Body of pancreas (tissue), 4 donors: ENCODE measurements at places on chromosomes 3 and 15.

- H3K27me3 ChIP-seq = no peaks in the 10 kb centered on the region
- H3K36me3 ChIP-seq = no peaks in the 10 kb centered on the region
- H3K4me3 ChIP-seq = no peak overlapping the region
- no peaks in the 10 kb centered on the region for H3K4me1 ChIP-seq
Measured at GRCh38 chr3:81442758-81443456, 318.5 kb downstream of the GBE1 start.

DNA sequence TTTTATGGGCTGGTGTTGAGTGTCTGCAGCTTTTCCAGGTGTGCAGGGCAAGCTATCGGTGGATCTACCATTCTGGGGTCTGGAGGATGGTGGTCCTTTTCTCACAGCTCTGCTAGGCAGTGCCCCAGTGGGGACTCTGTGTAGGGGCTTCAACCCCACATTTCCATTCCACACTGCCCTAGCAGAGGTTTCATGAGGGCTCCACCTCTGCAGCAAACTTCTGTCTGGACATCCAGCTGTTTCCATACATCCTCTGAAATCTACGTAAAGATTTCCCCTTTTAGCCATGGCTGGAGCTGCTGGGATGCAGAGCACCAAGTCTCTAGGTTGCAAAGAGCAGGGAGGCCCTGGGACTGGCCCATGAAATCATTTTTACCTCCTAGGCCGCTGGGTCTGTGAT, 11.6 kb downstream of the RFX7 start:
- no peak overlapping the region for H3K4me3 ChIP-seq
- H3K4me1 ChIP-seq = no peaks in the 10 kb centered on the region
- no peaks in the 10 kb centered on the region for H3K27me3 ChIP-seq

- H3K36me3 ChIP-seq = no peaks in the 10 kb centered on the region
- no peaks in the 10 kb centered on the region for H3K27me3 ChIP-seq
- H3K27ac ChIP-seq = peak overlapping the region; percentile 37
- H3K4me1 ChIP-seq = peaks cover 26% of the 10 kb centered on the region
- no peak for DNase-seq
Measured at GRCh38 chr3:177212278-177212610, 15.0 kb upstream of the TBL1XR1 start.

GRCh38 chr3:79368403-79368802, 399.4 kb downstream of the ROBO1 start:
- H3K36me3 ChIP-seq = no peaks in the 10 kb centered on the region
- no peak overlapping the region for H3K4me3 ChIP-seq
- H3K27me3 ChIP-seq = no peaks in the 10 kb centered on the region
- DNase-seq = no peak
- no peak overlapping the region for H3K27ac ChIP-seq
- no peaks in the 10 kb centered on the region for H3K4me1 ChIP-seq

- H3K27me3 ChIP-seq = no peaks in the 10 kb centered on the region
- H3K4me1 ChIP-seq = no peaks in the 10 kb centered on the region
- H3K27ac ChIP-seq = no peak overlapping the region
- no peaks in the 10 kb centered on the region for H3K36me3 ChIP-seq
Measured at GRCh38 chr3:101171681-101172191, 148.6 kb downstream of the IMPG2 start.

- no peaks in the 10 kb centered on the region for H3K27me3 ChIP-seq
- no peaks in the 10 kb centered on the region for H3K4me1 ChIP-seq
- no peak overlapping the region for H3K27ac ChIP-seq
Measured at GRCh38 chr3:10746001-10746400, 70.0 kb upstream of the SLC6A11 start.

DNA sequence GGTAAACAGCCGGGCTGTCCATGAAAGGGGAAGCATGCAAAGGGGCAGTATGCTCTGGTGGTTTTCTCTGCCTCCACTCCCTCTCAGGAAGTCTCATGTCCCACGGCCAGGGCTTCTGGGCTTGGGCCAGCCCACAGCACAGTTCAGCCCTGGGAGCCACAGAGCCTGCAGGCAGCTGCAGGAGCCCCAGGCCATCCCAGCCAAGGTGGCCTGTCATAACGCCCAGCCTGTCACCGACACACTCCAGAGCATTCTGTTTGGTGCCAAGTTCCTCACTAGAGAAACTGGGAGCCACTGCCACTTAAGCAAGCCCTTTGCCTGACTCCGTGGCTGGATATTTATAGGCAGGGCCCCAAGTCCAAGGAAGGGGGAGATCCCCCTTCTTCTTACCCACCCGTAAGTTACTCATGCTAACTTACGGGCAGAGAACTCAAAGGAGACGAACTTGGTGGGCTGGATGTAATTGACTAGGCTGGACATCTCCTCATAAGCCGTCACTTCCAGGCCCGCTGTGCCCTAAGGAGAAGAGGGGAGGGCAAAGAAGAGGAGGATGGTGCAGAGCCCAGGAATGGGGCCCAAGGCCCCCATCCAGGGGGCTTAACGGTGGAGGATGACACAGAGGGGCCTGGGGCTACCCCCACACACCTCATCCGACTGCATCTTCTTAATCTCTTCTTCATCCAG, 11.7 kb downstream of the PLCB2 start:
- peaks cover 8% of the 10 kb centered on the region for H3K27me3 ChIP-seq
- peak; percentile 63 for DNase-seq
- no peak overlapping the region for H3K4me3 ChIP-seq
- no peaks in the 10 kb centered on the region for H3K36me3 ChIP-seq
- no peak overlapping the region for H3K27ac ChIP-seq

- H3K27me3 ChIP-seq = no peaks in the 10 kb centered on the region
- no peak for DNase-seq
- no peak overlapping the region for H3K27ac ChIP-seq
- H3K4me1 ChIP-seq = peaks cover 9% of the 10 kb centered on the region
- H3K4me3 ChIP-seq = peak overlapping the region; percentile 88
Measured at GRCh38 chr3:44555723-44556122, 730 bp downstream of the ZKSCAN7 start.

DNA sequence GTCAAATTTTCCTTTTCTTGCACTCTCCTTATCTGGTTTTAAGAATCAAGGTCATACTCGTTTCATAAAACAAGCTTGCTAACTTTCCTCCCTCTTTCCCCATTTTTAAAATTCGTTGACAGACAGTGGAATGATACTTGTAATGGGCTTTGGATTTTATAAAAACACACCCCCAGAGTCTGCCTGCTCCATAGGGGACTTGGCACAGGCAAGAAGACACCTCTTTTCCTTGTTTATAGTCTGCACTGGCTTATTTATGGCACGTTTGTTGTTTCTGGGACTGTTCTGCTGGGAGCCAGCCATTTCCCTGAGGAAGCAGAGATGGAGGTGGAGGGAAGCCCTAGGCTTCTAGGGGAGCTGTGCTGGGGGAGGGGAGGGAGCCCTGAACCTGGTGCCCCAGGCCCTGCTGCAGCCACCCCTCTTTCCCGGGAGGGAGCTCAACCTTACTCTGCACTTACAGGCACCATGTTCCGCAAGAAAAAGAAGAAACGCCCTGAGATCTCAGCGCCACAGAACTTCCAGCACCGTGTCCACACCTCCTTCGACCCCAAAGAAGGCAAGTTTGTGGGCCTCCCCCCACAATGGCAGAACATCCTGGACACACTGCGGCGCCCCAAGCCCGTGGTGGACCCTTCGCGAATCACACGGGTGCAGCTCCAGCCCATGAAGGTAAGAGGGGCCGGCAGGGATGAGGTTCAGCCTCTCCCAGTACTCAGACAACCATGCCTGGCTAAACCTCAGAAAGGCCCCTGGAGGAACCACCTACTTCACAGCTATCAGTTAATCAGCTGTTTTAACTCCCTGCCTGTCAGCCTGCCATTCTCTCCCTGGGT, 18.3 kb downstream of the ANKRD63 start:
- H3K36me3 ChIP-seq = no peaks in the 10 kb centered on the region
- H3K27me3 ChIP-seq = no peaks in the 10 kb centered on the region
- H3K4me1 ChIP-seq = peaks cover 8% of the 10 kb centered on the region
- H3K4me3 ChIP-seq = no peak overlapping the region
- H3K27ac ChIP-seq = no peak overlapping the region
- DNase-seq = no peak

DNA sequence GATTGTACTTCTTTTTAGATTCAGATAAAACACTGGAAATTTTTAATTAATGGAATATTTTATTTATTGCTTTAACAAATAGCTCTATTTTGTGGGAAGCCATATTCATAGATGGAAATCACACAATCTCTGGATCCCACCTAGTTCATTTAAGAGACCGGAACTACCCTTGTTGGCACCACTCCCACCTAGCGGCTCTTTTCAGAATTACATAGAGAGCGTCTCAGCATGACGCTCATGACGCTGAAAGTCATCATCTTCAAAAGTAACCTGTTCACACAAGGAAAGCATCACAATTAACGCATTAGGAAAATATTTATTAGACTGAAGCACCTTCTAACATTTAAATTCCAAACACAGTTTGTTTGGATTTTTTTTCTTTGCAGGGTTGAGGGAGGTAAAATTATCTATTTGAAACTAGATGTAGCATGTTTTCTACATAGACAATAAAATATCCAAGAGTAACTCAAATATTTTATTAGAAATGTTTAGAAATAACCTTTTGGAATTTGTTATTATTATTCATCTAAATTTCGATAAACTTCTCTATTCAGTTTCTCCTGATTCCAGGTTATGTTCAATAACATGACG, 214.9 kb upstream of the ARRDC4 start:
- no peaks in the 10 kb centered on the region for H3K4me1 ChIP-seq
- no peak overlapping the region for H3K4me3 ChIP-seq
- no peaks in the 10 kb centered on the region for H3K36me3 ChIP-seq
- no peaks in the 10 kb centered on the region for H3K27me3 ChIP-seq
- peak; percentile 32 for DNase-seq
- H3K27ac ChIP-seq = no peak overlapping the region

DNA sequence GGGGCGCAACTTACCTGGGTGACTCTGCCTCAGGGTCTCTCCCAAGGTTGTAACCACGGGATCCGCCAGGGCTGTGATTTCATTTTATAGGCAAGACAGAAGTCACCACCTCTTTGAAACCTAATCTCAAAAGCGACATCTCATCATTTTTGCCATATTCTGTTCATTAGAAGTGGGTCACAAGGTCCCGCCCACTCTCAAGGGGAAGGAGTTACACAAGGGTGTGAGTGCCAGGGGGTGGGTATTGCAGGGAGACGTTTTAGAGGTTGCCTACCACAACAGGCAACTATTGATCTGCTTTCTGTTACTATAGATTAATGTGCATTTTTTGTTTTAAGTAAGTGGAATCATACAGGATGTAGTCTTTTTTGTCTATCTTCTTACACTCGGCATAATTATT, 56.6 kb upstream of the ADPGK start:
- no peaks in the 10 kb centered on the region for H3K36me3 ChIP-seq
- no peaks in the 10 kb centered on the region for H3K27me3 ChIP-seq
- no peak for DNase-seq
- no peak overlapping the region for H3K27ac ChIP-seq
- no peaks in the 10 kb centered on the region for H3K4me1 ChIP-seq

DNA sequence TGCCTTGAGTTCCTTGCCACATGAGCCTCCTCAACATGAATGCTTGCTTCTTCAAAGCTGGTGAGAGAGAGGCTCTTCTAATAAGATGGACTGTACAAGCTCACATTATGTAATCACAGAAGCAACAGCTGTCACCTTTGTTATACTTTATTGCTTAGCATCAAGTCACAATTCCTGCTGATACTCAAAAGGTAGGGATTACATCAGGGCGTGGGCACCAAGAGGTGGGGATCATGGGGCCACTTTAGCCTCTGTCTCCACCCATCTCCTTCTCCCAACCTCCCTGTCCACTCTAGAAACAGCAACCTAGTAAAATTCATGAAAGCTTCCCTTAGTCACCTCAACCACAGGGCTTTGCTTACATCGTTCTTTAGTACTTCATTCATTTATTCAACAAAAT, 95.9 kb downstream of the FAM43A start:
- no peak overlapping the region for H3K4me3 ChIP-seq
- H3K27me3 ChIP-seq = no peaks in the 10 kb centered on the region
- no peak overlapping the region for H3K27ac ChIP-seq
- DNase-seq = no peak
- no peaks in the 10 kb centered on the region for H3K36me3 ChIP-seq

DNA sequence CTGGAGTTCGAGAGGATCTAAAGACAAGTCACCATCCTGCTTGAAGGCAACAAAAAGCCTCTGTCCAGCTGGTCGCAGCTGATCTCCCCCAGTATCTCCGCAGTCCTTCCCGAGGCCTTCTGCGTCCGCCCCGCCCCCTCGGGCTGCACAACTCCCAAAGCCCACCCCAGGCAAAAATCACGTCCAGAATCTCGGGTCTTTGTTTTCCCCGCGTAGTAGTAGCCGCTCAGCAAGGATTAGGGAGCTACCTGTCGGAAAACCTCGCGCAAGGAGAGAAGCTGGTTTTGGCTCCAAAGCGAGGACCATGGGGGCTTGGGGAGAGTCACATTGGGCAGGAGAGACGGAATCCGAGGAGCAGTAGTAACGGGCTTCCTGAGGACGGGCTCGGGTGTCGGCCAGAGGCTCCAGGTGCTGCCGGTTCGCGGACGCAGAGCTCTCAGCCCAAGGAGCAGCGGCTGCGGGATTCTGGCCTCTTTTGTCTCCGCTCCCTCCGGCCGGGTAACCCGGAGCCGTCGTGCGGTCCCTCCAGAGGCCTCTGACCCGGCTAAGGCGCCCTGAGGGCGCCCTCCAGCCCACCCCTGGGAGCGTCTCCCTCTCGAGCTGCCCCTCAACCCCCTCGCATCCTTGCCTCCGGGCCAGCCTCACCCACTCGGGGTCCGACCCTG, 401 bp downstream of the ZSCAN29 start:
- H3K27ac ChIP-seq = peak overlapping the region; percentile 77
- DNase-seq = peak; percentile 22
- no peaks in the 10 kb centered on the region for H3K36me3 ChIP-seq
- H3K4me3 ChIP-seq = peak overlapping the region; percentile 49
- H3K4me1 ChIP-seq = peaks cover 29% of the 10 kb centered on the region

DNA sequence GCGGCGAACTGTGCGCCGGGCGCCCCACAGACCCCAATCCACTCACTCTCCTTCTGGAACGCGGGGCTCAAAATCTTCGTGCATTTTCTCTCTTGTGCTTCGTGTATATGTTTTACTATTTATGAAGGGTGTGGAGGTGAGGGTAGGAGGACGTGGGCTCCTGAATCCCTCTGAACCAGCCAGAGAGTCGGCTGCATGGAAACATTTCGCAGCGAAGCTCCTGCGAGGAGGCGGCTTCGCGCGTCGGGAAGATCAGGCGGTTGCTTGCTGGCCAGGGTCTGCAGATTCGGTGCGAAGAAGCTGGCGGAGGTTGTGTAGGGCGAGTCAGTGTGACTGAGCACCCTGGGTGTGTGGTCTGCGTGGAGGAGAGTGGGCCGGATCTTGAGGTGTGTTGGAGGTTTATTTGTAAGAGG, 1.1 kb downstream of the CNTN4 start:
- peaks cover 7% of the 10 kb centered on the region for H3K4me1 ChIP-seq
- H3K36me3 ChIP-seq = no peaks in the 10 kb centered on the region
- H3K4me3 ChIP-seq = peak overlapping the region; percentile 48
- peak; percentile 25 for DNase-seq

DNA sequence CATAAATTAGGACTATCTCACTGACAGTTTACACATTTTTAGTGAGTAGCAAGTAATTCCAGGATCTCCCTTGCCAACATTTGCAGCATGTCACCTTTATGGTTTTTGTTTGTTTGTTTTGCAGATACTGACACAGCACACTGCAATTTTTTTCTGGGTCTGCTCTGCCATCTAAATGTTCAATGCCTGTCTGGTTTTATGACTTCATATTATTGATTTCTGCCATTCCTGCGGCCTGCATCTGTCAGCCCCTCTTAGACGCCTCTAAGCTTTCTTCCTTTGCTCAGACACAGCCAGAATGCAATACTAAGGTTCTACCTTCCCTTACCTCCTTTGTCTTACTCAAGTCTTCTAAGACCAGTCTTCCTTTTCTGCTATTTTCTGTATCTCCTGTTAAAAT, 321.2 kb upstream of the AZI2 start:
- no peak overlapping the region for H3K27ac ChIP-seq
- peaks cover 12% of the 10 kb centered on the region for H3K4me1 ChIP-seq
- no peaks in the 10 kb centered on the region for H3K27me3 ChIP-seq
- no peak overlapping the region for H3K4me3 ChIP-seq
